ENCODE measurements at places on chromosomes 7 and 10.

- no peaks in the 10 kb centered on the region for H3K36me3 ChIP-seq
- H3K4me1 ChIP-seq, result no peaks in the 10 kb centered on the region
- H3K27me3 ChIP-seq, result no peaks in the 10 kb centered on the region
Observed at GRCh38 chr10:113666682-113667252, 2.9 kb upstream of the NRAP start.

DNA sequence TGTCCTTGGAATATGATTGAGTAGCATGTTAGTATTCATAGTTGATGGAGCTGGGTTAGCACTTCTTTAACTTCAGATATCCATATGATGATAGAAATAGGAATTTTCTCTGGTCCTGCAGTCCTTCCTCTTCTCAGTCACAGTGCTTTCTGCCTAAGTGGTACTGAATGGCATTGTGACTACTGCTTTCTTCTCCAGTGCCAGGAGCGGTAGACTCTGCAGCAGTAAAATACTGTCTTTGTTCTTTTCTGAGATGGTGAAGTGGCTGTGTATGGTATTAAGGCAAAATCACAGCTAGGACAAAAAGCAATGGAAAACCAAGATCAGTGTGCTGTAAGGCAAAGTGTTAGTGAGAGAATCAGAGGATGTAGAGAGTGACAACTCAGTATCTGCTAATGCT, 46.6 kb downstream of the C1GALT1 start:
- no peaks in the 10 kb centered on the region for H3K27me3 ChIP-seq
- H3K36me3 ChIP-seq, result no peaks in the 10 kb centered on the region
- H3K27ac ChIP-seq, result no peak overlapping the region
- no peak for DNase-seq
- no peak overlapping the region for H3K4me3 ChIP-seq

- no peaks in the 10 kb centered on the region for H3K27me3 ChIP-seq
- H3K27ac ChIP-seq, result no peak overlapping the region
- no peak for DNase-seq
- no peaks in the 10 kb centered on the region for H3K4me1 ChIP-seq
- no peak overlapping the region for H3K4me3 ChIP-seq
Observed at GRCh38 chr10:26157734-26158133, 58.8 kb upstream of the GAD2 start.

GRCh38 chr10:76885816-76886215, 751.8 kb downstream of the KCNMA1 start:
- H3K36me3 ChIP-seq, result no peaks in the 10 kb centered on the region
- H3K4me1 ChIP-seq, result no peaks in the 10 kb centered on the region
- no peak for DNase-seq
- no peak overlapping the region for H3K27ac ChIP-seq
- H3K27me3 ChIP-seq, result no peaks in the 10 kb centered on the region
- H3K4me3 ChIP-seq, result no peak overlapping the region

DNA sequence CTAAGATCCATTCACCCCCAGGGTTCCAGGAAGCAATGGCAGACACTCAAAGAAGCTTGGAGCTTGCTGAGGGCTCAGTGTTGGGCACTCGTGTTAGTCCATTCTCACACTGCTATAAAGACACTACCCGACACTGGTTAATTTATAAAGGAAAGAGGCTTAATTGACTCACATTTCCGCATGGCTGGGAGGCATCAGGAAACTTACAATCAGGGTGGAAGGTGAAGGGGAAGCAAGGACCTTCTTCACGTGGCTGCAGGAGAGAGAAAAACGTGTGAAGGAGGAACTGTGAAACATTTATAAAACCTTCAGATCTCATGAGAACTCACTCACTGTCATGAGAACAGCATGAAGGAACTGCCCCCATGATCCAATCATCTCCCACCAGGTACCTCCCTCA, 44.7 kb upstream of the SMNDC1 start:
- H3K27ac ChIP-seq, result no peak overlapping the region
- no peaks in the 10 kb centered on the region for H3K27me3 ChIP-seq
- H3K36me3 ChIP-seq, result no peaks in the 10 kb centered on the region
- H3K4me3 ChIP-seq, result no peak overlapping the region

Data from body of pancreas (tissue), 4 donors.